Activated CD4-positive, alpha-beta T cell treated with anti-CD3 and anti-CD28 coated beads for 4 hours (primary cell): ENCODE measurements at places on chromosomes 1 and 21.

DNA sequence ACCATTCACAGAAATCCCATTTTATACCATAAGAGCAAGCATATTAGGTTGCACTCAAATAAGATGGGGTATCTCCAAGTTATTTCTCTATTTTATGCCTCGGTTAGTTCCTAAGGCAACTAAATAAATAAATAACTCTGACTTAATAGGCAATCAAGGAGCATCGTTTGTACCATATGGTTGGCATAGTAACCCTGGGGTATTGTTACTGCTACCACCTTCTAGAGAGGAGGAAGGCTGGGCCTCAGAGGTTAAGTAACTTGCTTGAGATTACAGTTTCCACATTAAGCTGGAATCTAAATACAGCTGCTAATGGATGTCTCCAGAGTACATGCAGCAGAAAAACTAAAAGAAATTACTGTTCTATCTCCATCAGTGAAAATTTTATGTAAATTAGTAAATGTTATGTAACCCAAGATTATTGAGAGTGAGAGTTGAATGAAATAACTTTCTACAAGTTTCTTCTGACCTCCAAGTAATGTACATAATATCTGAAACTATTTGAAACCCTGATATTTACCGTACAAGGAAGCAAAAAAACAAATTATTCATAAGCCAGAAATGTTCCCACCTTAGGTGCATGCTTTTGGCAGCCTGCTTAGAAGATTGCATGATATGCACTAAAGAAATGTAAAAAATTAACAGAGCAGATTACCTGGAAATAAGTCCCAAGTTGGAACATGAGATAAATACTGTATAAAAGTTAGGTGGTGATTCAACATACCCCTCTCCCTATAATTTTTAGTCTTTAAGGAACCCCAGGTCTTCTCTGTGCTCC lies 127.0 kb downstream of the CRB1 start:
- DNase-seq = no peak

DNA sequence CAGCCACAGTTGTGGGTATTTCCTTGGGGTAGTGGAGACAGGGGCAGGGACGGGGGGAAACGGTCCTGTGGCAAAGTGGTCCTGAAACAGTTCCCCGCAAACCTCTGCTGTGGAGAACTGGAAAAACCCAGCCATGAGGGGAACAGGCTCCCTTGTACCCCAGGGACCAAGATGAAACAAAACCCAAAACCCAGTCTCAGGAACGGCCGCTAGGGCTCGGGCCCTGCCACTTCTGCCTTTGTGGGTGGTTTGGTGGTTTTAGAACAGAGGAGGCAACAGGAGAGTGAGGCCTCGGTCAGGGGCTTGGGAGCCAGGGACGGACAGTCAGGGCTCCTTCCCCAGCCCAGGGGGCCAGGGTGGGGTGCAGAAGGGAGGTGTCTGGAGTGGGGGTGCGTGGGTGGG lies 24.8 kb upstream of the EDN2 start:
- no peak for DNase-seq

DNA sequence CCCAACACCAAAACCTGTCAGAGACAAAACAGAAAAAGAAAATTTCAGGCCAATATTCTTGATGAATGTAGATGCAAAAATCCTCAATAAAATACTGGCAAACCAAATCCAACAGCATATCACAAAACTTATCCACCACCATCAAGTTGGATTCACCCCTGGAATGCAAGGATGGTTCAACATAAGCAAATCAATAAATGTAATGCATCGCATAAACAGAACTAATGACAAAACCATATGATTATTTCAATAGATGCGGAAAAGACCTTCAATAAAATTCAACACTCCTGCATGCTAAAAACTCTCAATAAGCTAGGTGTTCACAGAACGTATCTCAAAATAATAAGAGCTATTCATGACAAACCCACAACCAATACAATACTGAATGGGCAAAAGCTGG lies 3.8 kb upstream of the OR2L5 start:
- DNase-seq = no peak

DNA sequence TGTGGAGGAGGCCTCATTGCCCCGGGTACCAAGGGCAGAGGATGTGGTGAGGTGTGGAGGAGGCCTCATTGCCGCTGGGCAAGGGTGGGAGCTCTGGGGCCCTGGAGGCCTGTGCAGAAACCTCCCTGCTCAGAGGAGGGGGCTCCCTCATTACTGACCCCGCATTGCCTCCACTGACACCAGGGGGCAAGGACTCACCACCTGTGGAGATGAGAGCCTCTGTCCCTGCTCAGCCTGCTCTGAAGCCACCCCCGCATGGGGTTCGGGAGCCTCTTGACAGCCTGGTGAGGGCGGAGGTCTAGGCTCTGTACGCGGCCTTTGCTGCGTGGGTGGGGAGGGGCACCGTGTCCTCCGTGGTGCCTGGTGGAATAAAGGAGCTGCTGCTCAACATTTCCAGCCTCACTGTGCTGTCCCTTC lies 95.0 kb upstream of the COL6A1 start:
- peak; percentile 38 for DNase-seq
